NCI-H1092 (cell line): ENCODE measurements at places on chromosomes 5 and 9.
A peak's percentile ranks its signal among the peaks of the same experiment; 100 is the strongest.

- DNase-seq = no peak
Observed at GRCh38 chr9:131639769-131640437, 94.6 kb downstream of the PRRT1B start.

- DNase-seq = no peak
Observed at GRCh38 chr5:125492977-125493376, 746.5 kb upstream of the ZNF608 start.

DNA sequence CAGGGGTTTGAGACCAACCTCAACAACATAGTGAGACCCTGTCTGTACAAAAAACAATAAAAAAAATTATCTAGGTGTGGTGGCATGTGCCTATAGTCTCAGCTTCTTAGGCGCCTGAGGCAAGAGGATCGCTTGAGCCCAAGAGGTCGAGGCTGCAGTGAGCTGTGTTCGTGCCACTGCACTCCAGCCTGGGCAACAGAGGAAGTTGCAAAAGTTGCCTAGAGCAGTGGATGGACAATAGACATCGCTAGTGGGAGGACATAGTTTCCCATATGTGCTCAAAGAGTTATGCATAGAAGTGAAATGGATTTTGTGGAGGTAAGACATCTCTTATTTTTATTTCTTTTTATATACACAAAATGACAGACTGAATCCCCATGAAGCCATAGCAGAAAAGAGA, 19.0 kb downstream of the HNRNPK start:
- no peak for DNase-seq

- no peak for DNase-seq
Observed at GRCh38 chr5:83058726-83059125, 18.5 kb downstream of the TMEM167A start.

DNA sequence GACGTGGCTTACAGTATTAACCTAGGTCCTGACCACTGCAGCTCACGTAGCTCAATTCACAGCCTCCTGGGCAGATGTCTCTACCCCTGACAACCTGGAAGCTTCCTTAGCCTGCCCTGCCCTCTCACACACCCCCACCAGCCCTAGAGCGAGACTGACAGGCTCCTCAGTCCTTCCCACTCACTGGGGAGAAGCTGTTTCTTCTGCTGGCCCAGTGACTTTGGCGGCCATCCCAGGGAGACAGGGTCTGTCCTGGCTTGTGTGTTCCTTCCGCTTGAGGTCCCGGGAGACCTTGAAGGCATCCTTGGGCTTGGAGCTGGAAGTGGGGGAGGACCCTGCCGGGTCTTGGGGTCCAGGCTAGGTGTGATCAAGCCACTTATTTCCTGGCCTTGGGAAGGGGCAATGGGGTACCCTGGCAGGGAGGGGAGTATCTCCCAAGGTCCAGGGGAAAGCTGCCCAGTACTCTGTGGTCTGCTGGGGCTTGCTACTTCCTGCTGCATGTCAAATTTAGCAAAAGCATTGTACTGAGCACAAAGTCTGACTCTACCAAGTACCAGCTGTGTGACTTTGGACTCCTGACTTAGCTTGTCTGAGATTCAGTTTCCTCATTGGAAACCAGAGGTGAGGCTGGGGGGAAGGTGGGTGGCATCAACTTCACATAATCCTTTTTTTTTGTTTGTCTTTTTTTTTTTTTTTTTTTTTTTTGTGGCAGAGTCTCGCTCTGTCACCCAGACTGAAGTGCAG, 1.9 kb downstream of the MIGA2 start:
- no peak for DNase-seq

GRCh38 chr9:134861595-134862334, 18.8 kb upstream of the FCN2 start:
- DNase-seq = no peak

GRCh38 chr5:96148376-96148775, 186.7 kb upstream of the ELL2 start:
- DNase-seq = no peak

- no peak for DNase-seq
Observed at GRCh38 chr5:168613996-168614395, 34.8 kb upstream of the PANK3 start.

DNA sequence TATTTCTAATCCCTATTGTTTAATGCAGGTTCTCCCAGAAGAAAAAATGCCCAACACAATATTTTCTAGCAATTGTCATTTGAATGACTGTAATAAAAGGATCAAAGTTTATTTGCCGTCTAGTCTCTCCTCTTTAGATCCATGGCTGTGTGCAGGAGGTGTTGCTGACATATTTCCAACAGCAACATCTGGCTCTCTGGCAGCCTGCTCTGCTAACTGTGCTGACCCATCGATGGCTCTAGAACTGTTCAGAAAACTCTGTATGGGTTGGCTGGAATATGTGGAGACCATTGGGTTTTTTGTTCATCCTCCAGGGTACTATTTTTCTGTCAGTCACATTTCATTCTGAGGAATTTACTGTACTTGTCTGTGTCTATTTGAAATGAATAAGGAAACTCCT, 202.0 kb upstream of the SLC27A6 start:
- DNase-seq = no peak

DNA sequence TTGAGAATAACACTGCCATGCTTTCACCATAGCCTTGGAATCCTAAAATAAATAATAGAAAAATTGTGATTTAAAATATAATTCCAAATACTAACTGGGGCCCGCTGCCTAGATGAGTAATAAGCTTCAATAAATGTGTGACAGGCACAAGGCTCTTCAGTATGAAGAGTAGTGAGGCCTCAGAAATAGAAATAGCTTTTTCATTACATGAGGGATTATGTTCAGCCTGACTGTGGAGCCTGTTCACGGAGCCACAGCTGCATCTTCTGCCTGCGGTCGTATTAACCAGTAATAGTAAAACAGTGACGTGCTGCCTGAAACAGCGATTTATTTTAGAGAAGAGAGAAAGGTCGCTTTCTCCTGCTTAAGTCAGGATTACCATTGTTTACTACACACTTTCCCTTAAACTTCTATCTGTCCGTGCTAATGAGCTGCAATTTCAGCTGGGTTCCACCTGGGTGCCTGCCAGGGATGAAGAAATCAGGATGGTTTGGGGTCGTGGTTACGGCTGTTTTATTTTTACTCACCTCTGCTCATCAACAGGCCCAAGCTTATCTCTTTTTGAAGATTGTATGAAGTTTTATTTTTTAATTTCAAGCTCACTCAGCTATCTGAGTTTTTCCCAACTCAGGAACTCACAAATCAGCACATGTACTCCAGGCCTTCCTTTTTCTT, 284.9 kb upstream of the WWC1 start:
- no peak for DNase-seq

- DNase-seq = no peak
Observed at GRCh38 chr9:92026206-92027002, 76.4 kb upstream of the ROR2 start.

GRCh38 chr5:132528866-132529634, 14.3 kb downstream of the IL5 start:
- no peak for DNase-seq

- no peak for DNase-seq
Observed at GRCh38 chr9:90795871-90796317, 5.7 kb upstream of the SYK start.

GRCh38 chr5:131635684-131636572, 899 bp upstream of the RAPGEF6 start:
- no peak for DNase-seq

- no peak for DNase-seq
Observed at GRCh38 chr9:99118782-99119466, 14.0 kb downstream of the TGFBR1 start.

DNA sequence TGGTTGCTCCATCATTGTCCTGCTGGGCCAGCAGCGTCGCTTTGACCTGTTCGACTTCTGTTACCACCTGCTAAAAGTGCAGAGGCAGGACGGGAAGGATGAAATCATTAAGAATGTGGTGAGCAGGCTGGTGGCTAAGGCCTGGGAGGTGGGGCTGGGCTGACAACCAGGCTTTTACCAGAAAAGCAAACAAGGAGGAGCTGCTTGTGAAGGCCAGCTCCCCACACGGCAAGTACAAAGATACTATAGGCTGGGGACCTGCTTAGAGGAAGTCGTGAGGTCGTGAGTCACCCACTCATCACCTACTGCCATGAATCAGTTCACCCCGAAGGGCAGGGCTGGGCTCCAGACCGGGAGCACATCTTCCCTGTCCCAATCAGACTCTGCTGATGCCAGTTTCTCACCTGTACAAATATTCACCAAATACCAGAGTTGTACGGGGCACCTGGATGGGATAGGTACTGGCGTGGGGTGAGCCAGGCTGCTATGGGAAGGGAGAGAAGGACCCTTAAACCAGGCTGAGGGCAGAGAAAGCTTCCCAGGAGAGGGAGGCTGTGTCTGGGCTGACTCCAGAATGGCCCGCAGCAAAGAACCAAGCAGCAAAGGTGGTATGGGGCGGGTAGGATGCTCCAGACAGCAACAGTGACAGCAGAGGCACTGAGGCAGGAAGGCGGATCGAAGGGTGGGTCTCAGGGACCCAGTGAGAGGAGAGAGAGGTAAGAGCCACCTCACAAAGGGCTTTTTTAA, 69.3 kb upstream of the NIPAL4 start:
- no peak for DNase-seq

DNA sequence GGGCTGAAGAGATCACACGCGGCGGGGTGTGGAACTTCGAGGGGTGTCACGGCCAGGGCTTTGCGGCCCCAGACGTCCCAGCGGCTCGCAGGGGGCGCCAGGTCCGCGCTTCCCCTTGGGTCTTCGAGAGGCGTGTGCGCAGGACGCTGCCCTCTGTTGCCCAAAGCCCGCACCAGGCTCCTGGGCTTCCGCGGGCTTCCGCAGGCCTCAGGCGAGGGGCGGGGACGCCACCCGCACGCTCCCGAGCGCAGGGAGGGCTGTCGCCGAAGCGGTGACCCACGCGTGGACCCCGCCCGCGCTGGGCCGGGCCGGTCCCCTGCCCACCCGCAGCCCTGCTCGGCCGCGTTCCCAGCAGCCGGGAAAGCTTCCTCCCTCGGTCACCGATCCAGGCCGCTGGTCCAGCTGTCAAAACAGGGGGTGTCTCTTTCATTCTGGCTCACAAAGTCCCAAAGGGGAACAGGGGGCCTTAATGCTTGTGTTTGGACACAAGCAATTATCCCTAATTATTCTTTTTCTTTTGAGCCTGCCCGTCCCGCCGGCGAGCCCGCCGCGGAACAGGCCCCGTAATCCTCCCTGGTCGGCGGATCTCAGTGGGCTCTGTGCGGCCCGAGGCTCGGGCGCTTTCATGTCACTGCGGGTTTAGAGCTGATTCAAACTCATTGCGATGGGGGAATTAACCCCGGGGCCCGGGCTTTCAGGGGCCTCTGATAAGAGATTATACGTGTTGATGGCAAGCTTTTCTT, 60.6 kb downstream of the TMEM174 start:
- no peak for DNase-seq

GRCh38 chr5:131282235-131282634, 18.4 kb downstream of the CDC42SE2 start:
- no peak for DNase-seq

DNA sequence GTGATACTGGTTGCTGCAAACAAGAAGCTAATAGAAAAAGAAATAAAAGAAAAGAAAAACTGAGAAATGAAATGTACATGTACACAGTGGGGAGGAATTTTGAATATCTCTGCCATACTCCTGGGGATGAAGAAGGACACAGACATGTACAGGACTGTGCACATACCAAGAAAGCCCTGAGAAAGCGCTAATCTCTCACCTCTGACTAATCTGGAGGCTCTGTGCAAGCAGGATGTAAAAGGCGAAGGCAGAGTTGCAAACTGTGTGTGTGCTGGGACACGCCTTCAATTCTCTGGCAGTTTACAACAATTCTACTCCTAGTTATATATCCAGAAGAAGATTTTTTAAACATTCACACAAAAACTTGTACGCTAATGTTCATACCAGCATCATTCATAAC, 211.4 kb downstream of the KIAA0825 start:
- no peak for DNase-seq

GRCh38 chr9:14400658-14400995, 86.7 kb upstream of the NFIB start:
- peak; percentile 44 for DNase-seq

DNA sequence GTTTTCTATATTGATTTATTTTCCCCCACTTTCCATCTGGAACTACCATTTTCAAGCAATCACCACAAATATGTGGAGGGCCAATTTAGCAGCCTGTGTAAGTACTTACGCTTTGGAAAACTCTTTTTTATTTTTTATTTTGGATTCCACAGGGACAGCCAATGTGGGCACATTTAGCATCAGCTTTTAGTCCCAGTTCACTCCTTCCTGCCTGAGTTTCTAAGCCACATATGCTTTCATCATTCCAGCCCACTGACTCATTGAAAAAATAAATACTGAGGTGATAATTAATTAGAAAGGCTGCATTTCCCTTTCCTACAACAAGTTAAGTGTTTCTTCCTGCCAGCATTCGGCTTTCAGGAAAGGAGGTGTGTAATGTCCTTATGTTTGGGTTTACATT, 76.8 kb downstream of the TMEM167A start:
- DNase-seq = no peak

- DNase-seq = no peak
Observed at GRCh38 chr5:43273552-43273951, 39.7 kb downstream of the HMGCS1 start.

DNA sequence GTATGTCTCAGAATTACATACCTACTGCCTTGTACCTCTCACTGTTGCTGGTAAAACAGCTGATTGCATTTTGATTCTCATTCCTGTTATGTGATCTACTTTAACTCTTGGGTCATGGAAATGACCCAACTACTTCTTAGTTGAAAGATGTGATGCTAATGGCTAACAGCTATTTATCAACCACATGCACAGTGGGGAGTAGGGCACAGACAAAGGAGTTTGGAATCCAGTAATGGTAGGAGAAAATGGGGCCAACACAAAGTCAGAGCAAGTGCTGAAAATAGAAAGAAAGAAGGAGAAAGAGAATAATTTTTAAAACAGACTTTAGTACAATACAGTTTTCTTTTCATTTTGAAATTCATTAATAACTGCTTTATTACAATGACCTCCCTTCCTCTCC, 241.0 kb downstream of the PTPRD start:
- no peak for DNase-seq

DNA sequence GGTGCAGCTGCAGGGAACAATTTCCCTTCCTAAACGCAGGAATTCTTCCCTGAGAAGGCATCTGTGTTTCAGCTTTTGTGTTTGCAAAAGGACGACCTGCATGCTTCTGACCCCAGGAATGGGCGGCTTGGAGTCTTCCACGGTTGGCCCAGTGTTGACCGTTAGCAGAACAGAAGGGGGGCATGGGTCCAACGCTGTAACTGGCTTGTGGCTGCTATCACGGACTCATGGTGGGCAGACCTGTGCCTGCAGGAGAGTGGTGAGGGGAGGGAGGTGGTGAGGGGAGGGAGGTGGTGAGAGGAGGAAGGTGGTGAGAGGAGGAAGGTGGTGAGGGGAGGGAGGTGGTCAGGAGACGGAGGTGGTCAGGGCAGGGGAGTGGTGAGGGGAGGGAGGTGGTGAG, 388.6 kb upstream of the IRX4 start:
- DNase-seq = no peak

DNA sequence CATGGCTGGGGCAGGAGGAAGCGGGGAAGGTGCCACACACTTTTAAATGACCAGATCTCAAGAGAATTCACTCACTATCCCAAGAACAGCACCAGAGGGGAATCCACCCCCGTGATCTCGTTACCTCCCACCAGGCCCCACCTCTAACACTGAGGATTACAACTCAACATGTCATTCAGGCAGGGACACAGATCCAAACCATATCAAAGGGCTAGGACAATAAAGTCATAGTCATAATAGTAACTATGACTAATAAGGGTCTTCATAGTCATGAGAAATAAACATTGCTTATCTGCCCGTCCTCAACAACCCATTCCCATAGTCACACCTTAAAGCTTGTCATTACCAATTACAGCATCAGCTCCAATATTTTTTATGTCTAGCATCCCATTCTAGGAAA, 65.3 kb upstream of the SMC2 start:
- DNase-seq = no peak

GRCh38 chr5:159133041-159133741, 33.5 kb upstream of the EBF1 start:
- DNase-seq = peak; percentile 3
